ENCODE measurements at places on chromosomes 2 and 18. TPM values are rescaled to one million over a fixed set of nuclear protein-coding genes. Genes with fewer than 3 reads are reported as not detected.

Gene CDH2
- total RNA-seq, result 7.9 TPM

Gene LCT
- total RNA-seq, result 0.24 TPM

Gene L3MBTL4
- total RNA-seq, result 37.1 TPM

Gene FOXD4L1
- total RNA-seq, result 2.0 TPM

Gene DLGAP1
- 0.81 TPM for total RNA-seq

Gene SNRNP200
- total RNA-seq, result 123 TPM

Gene USP34
- 271 TPM for total RNA-seq

Gene STEAP3
- total RNA-seq, result 23.2 TPM

Gene TDRD15
- total RNA-seq, result under 0.01 TPM

Gene TSPYL6
- 0.22 TPM for total RNA-seq

Gene ZBTB7C
- 66.7 TPM for total RNA-seq

Gene ALK
- 0.34 TPM for total RNA-seq

Gene ALPP
- not detected for total RNA-seq

Gene OSBPL6
- 4.1 TPM for total RNA-seq

Gene NIFK
- 19.1 TPM for total RNA-seq

Gene AKAIN1
- total RNA-seq, result not detected

Gene NEU4
- total RNA-seq, result 5.7 TPM

Gene NEB
- 16.4 TPM for total RNA-seq

Gene TYMS
- total RNA-seq, result 1.8 TPM

Gene EML6
- 23.7 TPM for total RNA-seq

Gene ASB18
- total RNA-seq, result not detected

Gene COBLL1
- total RNA-seq, result 90.8 TPM

Gene TMEM163
- total RNA-seq, result 0.27 TPM

Gene DNAH7
- 15.8 TPM for total RNA-seq

Gene HOXD13
- total RNA-seq, result not detected

Gene SERPINB5
- total RNA-seq, result not detected

Gene LYG2
- not detected for total RNA-seq

Gene HNRNPLL
- 61.1 TPM for total RNA-seq

Gene C2orf80
- total RNA-seq, result not detected

Gene SLC35G4
- total RNA-seq, result not detected

Gene XRCC5
- 185 TPM for total RNA-seq

Gene ACTR2
- total RNA-seq, result 88.6 TPM

Gene CRYBA2
- not detected for total RNA-seq

Gene C2orf66
- not detected for total RNA-seq

Gene G6PC2
- total RNA-seq, result not detected

Gene NCKAP5
- 1.2 TPM for total RNA-seq

Gene SH3BP4
- 36.9 TPM for total RNA-seq

Gene DTNA
- total RNA-seq, result 81.0 TPM

Gene NGEF
- total RNA-seq, result not detected

Gene DNAJC27
- total RNA-seq, result 16.0 TPM

Gene KCNS3
- 25.1 TPM for total RNA-seq

Gene DSG1
- not detected for total RNA-seq

Gene ASXL3
- total RNA-seq, result 19.7 TPM

Gene RNF144A
- total RNA-seq, result 12.0 TPM

Gene AQP12A
- total RNA-seq, result not detected

Gene NEMP2
- 6.3 TPM for total RNA-seq

Gene CETN1
- total RNA-seq, result not detected

Gene ATP6V1B1
- not detected for total RNA-seq

Gene SCLY
- 29.4 TPM for total RNA-seq

Gene PAX8
- 1,791 TPM for total RNA-seq

Gene GTF2A1L
- total RNA-seq, result not detected

Gene TMEM169
- 3.1 TPM for total RNA-seq

Gene DHRS9
- total RNA-seq, result not detected

All from thyroid gland (tissue), 4 donors.